Stimulated activated CD8-positive, alpha-beta memory T cell treated with anti-CD3 and anti-CD28 coated beads, Interleukin-7, amount 100 ng/mL, for 1 hour (primary cell): ENCODE measurements at places on chromosomes 7 and 10.

DNA sequence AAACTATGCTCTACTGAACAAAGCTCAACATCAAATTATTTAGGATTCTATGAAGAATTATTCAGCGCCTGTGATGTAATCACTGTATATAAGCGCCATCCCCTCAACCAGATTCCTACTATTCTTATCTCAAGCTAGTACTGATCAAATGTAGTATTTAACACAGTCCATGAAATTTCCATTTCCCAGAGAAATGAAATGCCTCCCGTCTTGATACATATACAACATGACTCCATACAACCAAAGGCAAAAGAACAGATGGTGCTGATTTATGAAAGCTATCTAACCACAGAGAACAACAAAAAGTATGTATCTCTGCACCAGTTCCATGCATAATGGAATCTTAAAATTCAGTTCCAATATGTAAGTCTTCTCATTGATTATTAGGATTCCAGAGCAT lies 406.1 kb downstream of the PARD3 start:
- no peak for DNase-seq

GRCh38 chr7:99997545-99998137 lies 17.8 kb upstream of the ZKSCAN1 start:
- peak; percentile 45 for DNase-seq

- DNase-seq, result no peak
These were observed 100.2 kb downstream of the ATXN7L1 start for GRCh38 chr7:105776068-105776790.

DNA sequence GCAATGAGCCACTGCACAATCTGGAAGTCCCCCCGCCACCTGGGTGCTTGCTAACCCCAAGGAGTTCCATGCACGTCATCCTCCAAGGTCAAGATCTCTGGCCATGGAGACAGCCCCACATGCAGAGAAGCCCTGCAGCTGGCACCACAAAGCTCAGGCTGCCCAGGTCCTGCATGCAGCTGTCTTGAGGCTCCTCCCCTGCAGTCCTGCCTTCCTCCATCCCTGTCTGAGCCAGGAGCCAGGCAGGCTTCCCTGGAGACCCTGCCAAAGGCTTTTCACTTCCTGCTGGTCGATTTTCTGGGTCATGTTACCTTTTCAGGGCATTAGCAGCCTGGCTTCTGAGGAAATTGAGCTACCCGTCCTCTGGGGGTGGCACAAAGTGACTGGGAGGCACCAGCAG lies 12.5 kb upstream of the TMEM72 start:
- DNase-seq, result no peak

GRCh38 chr10:59433720-59434428 lies 71.5 kb upstream of the FAM13C start:
- DNase-seq, result no peak

- DNase-seq, result no peak
These were observed 82.0 kb downstream of the KIF20B start for GRCh38 chr10:89783406-89783805.

DNA sequence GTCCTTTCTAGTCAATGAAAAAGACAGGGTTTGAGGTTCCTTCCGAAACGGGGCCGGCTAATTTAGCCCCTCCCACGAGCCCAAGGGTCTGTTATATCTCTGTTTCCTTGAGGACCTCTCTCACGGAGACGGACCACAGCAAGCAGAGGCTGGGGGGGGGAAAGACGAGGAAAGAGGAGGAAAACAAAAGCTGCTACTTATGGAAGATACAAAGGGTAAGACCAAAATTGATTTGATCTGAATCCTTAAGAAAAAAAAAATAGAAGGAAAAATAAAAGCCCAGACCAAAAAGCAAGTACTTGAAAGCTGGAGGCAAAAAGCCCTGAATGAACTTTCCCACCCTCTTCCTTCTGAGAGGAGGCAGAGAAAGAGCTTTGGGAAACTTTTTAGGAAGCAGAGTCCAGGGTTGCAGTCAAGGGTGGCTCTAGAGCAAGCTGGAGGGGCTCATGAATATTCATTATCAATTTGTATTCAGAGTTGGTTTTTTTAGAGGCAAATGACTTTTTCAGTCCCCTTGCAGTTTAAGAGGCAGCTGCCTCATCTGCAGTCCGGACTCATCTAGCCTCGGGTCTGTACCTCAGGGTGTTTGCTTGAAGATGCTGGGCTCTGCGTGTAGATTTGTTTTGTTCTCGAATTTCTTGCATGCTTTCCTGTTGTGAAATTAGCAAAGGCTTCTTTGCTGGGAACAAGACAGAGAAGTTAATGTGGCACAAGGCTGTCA lies at the start of gene ENTPD1:
TSS of gene ENTPD1 (plus strand) at position 123 of the 721 bp plus-strand sequence. CDS start at position 200, 77 bp downstream.
- DNase-seq, result no peak

DNA sequence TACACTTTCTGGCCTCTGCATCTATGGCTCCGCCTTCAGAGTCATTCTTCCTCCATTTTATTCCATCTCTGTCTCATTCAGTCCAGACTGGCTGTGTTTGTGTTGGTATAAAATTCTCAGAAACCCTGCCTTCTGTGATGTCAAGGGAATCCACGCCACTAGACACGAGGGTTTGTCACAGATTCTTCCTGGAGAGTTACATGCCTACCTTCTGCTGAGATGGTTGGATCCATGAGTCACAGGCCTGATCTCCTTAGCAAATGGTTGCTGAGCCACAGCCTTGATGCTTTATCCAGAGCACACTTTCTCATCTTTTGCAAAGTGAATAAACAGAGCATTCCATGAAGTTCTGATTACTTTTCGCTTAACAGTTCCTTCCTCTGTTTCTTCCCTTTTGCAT lies 35.9 kb upstream of the TSPAN33 start:
- no peak for DNase-seq

GRCh38 chr10:63256009-63256773 lies 123.1 kb downstream of the NRBF2 start:
- no peak for DNase-seq

DNA sequence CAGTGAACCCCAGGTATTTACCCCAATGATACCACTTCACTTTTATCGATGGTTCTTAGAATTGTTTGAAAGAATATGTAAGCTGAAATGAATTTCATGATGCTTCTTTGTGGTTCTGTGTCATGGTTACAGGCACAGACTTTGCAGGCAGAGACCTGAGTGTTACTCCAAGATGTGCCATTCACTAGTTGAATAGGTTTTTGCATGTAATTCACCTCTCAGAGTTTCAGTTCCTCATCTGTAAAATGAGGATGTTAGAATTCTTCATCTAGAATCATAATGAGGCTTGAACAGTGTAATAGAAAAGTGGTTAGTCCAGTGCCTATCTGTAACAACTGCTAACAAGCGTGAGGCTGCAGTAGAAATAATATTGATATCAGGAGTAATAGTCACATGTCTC lies 54.6 kb downstream of the VSTM2A start:
- no peak for DNase-seq

DNA sequence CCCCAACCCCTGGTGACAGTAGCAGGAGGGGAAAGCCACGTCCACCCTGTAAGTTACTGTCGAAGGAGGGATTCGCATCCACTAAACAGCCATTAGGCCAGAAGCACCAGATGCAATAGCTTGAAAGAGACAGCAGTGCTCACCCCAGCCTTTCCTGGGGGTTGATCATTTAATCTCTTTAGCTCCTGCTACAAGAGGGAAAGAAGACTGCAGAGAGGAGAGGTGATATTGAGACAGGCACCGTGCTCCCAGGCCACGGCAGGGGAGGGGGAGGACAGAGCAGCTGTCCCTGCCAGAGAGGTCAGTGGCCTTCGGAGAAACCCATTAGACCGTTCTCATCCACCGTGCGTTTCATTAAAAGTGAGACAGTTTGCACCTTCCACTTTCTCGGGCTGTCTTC lies 148.3 kb downstream of the CDH23 start:
- DNase-seq, result no peak

GRCh38 chr10:33095867-33096815 lies 138.1 kb upstream of the ITGB1 start:
- DNase-seq, result no peak

DNA sequence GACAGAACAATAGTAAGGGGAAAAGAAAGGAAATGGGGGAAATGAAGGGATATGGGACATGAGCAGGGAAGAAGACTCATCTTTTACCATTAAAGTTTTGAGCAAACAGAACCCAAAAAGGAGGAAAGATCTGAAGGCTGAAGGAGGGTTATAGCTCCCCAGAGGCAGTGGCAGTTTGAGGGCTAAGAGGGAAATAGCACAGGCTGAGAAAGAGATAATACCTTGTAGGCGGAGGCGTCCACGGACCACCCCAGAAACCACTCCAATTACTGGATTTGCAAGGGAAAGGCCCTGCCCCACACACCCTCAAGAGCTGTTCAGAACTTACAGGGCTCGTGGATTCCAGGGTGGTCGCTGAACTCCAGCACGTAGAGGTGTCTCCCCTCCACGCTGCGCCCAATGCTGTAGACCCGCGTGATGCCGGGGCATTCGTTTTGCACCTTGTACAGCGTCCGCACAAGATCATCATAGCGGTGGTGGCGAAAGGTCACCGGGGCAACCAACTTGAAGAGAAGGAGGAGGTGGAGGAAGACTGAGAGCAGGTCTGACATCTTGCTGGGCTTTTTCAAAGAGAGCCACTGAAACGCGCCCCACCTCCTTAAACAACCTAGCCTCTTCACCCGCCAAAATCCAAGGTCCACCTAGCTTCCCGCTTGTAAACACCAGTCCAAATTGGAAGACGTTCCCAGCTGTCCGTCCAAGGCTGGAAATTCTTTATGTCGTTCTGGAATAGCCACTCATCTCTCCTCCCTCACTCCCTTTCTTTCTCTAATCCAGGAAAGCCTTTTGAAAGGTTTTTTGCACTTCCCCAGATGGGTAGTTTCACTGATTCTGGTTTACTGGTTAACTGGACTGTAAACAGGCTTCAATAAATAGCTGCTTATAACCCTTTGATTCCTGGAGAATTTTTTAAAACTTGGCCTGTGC lies at the start of gene CPN1:
TSS of gene CPN1 (minus strand) at position 795 of the 927 bp plus-strand sequence. CDS start at position 551, 244 bp downstream.
- DNase-seq, result no peak

DNA sequence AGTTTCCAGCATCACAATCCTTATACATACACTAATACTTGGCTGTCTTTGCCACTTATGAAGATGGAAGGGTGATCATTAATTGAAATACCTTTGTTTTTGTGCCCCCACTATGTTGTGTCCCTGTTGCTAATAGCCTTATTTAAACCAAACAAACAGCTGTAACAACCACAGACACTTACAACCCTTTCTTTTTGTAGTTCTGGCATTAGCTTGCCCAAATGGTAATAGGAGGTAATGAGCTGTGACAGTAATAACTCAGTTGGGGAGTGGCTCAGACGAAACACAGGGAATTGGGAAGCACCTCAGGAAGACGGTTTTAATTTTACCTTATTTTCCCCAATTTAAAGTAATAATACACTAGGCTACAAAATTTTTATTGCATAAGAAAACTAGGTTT lies 83.4 kb downstream of the MDFIC start:
- no peak for DNase-seq

- no peak for DNase-seq
These were observed 40.4 kb downstream of the AUTS2 start for GRCh38 chr7:69638674-69639073.

- DNase-seq, result no peak
These were observed 124.4 kb downstream of the CLEC2L start for GRCh38 chr7:139647814-139648390.

DNA sequence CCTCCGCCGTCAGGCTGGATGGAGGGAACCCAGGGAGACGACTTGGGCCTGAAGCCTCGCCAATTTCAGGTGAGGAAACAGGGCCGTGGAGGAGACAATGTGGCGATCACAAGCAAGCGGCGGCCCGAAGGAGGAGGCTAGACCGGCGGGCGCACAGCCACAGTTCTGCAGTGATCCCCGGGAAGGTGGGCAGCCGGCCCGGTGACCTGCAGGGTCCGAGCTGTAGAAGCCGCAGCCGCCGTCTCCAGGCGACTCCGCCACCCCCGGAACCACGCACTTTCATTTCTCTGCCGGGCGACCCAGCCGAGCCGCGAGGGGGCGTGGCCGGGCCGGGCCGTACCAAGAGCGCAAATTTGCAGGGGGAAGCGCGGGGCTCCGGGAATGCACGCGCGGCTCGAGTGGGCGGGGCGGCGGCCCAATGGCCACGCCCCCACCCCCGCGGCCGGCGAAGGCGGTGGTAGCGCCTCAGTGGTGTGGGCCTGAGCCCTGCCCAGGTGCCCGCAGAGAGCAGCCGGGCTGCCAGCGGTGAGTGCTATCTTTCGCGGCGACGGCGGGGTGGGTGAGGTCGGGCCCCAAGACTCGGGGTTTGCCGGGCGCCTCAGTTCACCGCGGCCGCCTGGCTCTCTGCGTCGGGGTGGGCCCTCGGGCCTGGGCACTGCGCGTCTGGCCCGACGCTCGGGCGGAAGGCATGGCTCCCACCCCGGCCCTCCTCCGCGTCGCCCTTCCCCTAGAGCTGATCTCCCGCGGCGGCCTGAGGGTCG lies at the start of gene POR:
TSS of gene POR (plus strand) at position 501 of the 761 bp plus-strand sequence. CDS start 38,847 bp downstream, outside the sequence.
- peak; percentile 98 for DNase-seq

GRCh38 chr10:33441561-33441960 lies 107.1 kb upstream of the NRP1 start:
- DNase-seq, result no peak

GRCh38 chr7:155007947-155008346 lies 5.0 kb upstream of the PAXIP1 start:
- no peak for DNase-seq

GRCh38 chr10:60578217-60578616 lies 188.5 kb upstream of the ANK3 start:
- DNase-seq, result no peak
